ENCODE measurements at places on chromosomes 16 and 17. TPM values are rescaled to one million over a fixed set of nuclear protein-coding genes. Genes with fewer than 3 reads are reported as not detected.

- DNase-seq = no peak
Measured at GRCh38 chr17:39754958-39755553, 17.3 kb downstream of the GRB7 start.

- no peak for DNase-seq
Measured at GRCh38 chr17:2259769-2260536, 43.6 kb downstream of the SMG6 start.

GRCh38 chr16:8923199-8923598, 40.5 kb downstream of the USP7 start:
- no peak for DNase-seq

- no peak for DNase-seq
Measured at GRCh38 chr16:5678371-5678770, 580.8 kb upstream of the EEF2KMT start.

DNA sequence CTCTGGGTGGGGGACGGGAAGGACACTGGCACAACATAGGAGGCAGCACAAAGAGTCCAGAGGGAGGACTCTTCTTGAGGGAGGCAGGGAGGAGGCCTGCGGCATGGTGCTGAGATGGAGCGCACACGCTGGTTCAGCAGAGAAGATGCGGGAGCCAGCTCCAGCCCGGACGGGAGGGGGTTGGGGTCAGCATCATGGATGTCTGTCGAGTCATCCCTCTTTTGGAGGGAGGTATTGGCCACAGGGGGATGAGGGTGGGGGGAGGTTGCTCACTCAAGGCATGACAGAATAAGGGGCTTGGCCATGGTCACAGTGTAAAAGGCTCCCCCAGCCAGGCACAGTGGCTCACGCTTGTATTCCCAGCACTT, 19.3 kb downstream of the DCAKD start:
- DNase-seq = no peak

DNA sequence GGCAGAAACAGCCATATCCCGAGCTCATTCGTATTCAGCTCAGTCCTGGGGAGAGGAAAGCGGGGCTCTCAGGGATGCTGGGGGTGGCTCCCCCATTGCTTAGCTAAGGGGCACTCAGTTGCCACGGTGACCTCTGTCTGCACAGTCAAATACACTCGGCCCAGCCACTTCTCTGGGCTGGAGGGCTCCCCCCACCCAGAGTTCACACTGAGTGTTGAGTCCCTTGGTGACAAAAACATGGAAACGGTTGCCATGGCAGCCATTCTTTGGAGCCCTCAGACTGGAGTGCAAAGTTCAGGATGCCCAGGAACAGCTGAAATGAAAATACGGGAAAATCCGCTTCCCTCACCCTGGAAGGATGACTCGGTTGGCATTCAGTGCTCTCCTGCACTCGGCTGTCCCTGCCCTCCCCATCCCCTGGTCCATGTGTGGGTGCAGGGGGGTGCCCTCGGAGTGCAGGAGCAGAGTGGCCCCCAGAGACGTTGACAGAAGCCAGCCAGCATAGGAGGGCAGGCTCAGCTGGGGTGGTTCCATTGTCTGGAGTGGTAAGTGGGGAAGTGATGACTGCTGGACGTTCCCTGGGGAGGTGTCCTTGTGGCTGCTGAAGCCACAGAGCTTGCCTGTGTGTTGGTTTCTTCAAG, 216.5 kb downstream of the NTN1 start:
- no peak for DNase-seq

Gene CMTM1
- total RNA-seq = 1.4 TPM

Gene KATNIP
- 11.2 TPM for total RNA-seq
